ENCODE measurements at places on chromosomes 1 and 21.

- no peak for DNase-seq
Measured at GRCh38 chr1:106727171-106727570, 329.3 kb upstream of the PRMT6 start.

DNA sequence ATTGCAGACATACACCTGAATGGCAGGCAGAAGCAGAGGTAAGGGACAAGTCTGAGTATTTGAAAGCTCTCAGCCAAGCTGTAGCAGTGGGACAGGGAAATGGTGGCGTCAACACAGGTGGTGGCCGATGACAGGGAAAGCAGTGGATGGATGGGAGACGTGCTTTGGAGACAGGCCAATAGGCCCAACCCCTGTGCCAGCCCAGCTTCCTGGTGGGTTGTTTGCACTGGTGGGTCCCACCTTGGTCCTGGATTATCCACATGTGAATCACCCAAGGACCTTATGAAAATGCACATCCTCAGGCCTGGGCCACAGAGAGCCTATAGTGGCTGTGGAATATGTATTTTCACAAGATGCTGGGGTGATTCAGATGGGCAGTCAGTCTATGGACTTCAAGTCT, 203.7 kb upstream of the VAMP3 start:
- DNase-seq = no peak

GRCh38 chr1:47210666-47211065, 20.8 kb upstream of the PDZK1IP1 start:
- DNase-seq = no peak

- no peak for DNase-seq
Measured at GRCh38 chr1:178693366-178693765, 31.7 kb upstream of the RALGPS2 start.

GRCh38 chr1:110086961-110087360, 16.5 kb upstream of the ALX3 start:
- no peak for DNase-seq

DNA sequence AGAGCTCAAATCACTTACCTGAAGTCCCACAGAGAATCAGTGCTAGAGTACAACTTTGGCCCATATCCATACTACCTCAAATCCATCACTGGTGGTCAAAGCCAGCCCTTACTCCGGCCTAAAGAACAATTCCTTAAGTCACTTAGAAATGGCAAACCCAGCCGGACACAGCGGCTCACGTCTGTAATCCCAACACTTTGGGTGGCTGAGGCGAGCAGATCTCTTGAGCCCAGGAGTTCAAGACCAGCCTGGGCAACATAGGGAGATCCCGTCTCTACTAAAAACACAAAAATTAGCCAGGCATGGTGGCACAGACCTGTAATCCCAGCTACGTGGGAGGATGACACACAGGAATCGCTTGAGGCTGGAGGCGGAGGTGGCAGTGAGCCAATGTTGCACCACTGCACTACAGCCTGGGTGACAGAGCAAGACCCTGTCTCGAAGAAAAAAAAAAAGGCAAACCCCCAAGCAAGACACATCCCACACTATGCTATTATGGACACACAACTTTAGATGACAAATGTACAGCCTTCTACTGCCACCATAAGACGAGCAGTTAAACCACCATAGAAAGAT, 24.0 kb downstream of the NPHP4 start:
- no peak for DNase-seq

DNA sequence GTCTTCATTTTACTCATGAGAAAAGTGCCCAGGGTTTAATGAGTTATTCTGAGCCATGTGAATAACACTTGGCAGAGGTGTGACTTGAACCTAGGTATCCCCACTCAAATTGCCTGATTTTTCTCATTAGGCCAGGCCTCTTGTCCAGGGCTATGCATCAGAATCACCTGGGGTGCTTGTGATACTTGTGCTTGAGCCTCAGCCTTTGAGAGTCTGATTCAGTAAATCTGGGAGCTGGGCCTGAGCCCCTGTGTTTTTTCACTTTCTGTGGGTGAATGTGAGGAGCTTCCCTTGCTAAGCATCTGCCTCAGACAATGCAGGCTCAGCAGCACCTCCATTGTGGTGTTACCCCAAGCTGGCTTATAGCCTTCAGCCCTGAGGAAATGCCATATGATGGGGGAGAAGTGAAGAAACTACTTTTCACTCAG, 127.1 kb downstream of the S1PR1 start:
- DNase-seq = no peak

GRCh38 chr1:51966559-51966958, 23.9 kb downstream of the RAB3B start:
- no peak for DNase-seq

DNA sequence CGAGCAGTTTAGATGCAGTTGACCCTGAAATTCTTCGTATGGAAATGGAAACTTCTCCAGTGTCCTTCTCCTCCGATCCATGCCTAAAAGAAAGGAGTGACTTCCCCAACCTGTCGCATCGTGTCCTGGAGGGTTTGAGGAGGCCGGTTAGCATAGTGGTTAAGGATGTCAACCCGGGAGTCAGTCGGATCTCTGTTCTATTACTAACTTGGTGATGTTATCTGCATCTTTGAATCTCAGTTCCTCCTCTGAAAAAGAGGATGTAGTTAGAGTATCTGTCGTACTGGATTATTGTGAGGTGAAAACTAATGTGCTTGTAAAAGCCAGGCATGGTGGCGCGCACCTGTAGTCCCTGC, 684 bp downstream of the ZBTB8B start:
- peak; percentile 57 for DNase-seq

DNA sequence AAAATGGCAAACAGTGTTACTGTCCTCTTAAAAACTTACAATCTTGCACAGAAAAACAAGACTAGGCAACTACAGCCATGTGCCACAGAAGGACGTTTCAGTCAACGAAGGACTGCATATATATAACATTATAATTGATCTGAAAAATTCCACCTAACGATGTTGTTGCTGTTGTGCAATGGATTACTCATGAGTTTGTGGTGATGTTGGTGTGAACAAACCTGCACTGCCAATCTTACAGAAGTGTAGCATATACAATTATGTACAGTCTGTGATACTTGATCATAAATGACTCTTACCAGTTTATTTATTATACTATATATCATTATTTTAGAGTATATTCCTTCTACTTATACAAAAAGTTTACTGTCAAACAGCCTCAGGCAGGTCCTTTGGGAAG, 6.8 kb upstream of the VAMP4 start:
- no peak for DNase-seq

DNA sequence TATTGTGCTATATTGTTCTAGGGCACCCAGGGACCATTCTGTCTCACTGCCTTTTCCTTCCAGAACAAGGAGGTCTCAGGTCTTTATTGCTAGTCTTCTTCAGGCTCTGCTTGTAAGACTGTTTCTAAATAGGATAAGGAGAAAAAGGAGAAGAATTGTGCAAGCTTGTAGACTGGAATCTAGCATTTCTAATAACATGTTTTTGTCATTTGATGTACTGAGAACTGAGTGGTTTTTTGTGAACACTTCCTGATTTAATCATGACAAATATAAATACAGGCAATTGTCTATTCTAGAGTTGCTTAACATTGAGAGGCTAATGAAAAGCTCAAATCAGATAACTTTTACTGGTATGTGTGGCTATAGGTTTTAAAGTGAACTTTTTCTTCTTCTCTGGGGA, 77.6 kb downstream of the CLIC4 start:
- DNase-seq = no peak
